ENCODE measurements at places on chromosomes 2 and 18.

DNA sequence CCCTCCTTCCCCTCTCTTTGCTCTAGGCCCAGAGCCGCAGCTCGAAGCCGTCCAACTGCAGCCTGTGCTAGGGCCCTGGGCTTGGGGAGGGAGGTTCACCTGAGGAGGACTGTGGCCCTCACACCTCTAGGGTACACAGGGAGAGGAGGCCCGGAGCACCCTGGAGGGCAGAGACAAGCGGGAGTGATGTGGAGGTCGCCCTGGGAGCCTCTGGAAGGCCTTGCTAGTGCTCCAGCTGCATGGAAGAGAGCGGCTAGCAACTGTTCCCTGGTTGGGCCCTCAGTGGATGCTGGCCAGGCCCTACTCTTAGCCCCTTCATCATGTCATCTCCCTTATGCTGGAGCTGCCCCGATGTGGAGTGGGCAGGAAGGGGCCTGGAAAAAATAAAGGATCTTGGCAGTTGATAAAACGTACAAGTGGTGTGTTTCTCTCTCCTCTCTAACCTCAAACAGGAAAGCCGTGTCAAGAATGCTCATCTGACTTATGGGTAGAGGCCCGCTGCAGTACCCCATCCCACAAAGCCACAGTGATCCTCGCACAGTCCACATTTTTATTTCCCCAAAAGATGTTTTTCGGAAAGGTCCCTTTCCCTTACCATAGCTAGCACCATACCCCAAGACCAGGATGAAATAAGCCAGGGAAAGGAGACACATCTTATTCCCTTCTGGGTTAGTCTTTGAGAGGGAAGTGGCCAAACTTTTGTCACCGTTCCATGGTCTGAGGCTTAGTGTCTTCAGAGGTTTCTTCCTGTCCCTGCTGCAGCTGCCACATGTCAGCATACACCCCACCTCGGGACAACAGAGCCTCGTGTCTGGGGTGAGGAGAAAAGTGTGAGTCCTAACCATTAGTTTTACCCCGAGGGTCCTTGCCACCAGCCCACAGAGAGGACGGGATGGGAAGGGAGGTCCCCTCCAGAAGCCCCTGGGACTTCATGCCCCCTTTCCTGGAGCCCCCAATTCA, 2.9 kb downstream of the ZFAND2B start:
- DNase-seq: no peak

DNA sequence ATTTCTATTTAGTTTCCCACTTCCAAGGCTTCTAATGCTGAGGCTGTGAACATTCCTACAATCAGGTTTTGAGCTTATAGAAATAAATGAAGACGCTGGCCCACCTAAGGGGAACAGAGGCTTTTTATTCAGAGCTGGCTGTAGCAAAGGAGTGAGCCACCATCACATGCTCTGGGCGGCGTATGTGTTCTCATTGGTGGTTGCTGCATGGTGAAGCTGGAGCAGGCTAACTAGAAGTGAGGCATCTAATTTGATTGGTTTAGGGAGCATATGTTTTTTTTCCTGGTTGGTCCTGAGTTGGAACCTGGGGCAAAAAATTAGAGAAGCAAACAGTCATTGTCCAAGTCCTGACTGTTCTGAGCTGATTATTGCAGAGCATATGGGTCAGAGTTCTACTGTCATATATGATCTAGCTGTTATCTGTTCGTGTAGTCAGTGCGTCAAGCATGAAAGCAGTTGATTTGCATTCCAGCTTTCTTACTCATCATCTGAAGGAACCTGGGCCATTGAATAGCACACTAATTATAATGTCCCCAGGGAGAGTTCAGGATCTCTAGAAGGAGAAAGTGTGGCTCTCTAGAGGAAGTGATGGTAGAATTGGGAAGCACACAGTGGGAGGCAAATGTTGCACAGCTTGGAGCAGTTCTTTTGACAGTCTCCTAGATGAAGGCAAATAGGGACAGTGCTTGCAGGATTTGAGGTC, 279.6 kb downstream of the PARD3B start:
- DNase-seq: no peak

- DNase-seq: no peak
Measured at GRCh38 chr2:213243189-213244044, 40.8 kb upstream of the SPAG16 start.

DNA sequence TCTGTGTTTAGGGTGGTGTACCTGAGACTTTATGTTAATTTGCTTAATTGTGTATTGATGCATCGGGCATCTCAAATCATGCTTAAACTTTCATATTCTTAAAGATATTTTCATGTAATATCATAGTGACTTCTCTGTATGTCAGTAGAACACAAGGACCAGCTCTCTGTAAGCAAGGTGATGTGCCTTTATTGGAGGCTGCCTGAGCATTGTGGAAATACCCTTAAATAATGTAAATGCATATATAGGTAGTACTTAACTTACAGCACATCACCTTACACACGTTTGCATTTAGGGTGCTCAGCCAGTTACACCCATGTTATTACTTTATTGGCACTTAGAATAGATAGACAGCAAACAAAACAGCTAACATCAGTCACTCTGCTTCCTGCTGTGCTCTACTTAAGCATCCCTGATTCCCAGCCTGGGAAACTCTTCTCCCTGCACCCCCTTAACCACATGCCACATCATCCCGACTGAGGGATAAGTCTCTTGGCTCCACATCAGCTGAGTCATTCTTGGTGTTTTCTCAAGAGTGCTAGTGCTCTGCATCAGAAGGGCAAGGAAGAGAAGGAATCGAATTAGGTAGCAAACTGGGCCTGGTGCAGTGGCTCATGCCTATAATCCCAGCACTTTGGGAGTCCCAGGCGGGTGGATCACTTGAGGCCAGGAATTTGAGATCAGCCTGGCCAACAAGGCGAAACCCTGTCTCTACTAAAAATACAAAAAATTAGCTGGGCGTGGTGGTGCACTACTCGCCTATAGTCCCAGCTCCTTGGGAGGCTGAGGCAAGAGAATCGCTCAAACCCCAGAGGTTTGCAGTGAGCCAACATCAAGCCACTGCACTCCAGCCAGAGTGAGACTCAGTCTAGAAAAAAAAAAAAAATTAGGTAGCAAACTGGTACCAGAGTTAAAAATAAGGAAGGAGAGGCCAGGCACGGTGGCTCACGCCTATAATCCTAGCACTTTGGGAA, 108.7 kb downstream of the MAP3K20 start:
- DNase-seq: no peak

DNA sequence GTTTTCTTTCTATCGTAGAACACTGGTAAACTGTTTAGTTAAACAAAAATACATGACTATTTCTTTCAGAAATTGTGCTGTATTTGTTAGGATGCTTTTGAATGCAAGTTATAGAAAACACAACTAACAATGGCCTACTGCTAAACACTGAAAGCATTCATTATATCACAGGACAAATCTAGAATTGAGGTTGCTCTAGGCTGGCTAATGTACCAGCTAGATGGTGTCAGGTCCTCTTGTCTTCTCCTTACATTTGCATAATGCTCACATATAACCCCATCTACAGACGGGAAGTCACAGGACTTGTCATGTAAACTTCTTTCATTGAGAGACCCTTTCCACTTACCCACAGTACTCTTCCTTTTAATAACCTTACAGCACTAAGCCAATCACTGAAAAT, 586.8 kb downstream of the DSC3 start:
- no peak for DNase-seq

GRCh38 chr2:102075479-102075878, 67.1 kb upstream of the IL1R1 start:
- DNase-seq: no peak

GRCh38 chr2:65499216-65499615, 66.8 kb upstream of the SPRED2 start:
- DNase-seq: no peak

GRCh38 chr2:174334781-174335251, at the start of gene SP9:
TSS of gene SP9 (plus strand) at chr2:174334954. CDS start at chr2:174335093, 139 bp downstream.
- peak; percentile 48 for DNase-seq

GRCh38 chr2:191936882-191937405, 90.1 kb upstream of the CAVIN2 start:
- no peak for DNase-seq
